ENCODE measurements at places on chromosomes 6 and 20.

DNA sequence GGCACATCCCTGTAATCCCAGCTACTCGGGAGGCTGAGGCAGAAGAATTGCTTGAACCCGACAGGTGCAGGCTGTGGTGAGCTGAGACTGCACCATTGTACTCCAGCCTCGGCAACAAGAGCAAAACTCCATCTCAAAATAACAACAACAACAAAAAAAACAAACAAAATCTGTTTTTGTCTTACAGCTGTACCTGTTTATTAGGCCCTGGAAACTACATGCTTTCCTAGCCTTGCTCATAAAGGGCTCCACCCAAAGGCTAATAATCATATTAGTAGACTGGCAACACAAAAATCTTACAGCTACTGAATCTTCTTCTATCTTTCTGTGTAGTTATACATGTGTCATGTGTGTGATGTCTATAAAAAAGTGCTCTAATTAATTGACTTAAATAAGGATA lies 503.9 kb upstream of the EYS start:
- no peak overlapping the region for H3K27ac ChIP-seq
- no peak for DNase-seq
- H3K4me3 ChIP-seq: no peak overlapping the region

DNA sequence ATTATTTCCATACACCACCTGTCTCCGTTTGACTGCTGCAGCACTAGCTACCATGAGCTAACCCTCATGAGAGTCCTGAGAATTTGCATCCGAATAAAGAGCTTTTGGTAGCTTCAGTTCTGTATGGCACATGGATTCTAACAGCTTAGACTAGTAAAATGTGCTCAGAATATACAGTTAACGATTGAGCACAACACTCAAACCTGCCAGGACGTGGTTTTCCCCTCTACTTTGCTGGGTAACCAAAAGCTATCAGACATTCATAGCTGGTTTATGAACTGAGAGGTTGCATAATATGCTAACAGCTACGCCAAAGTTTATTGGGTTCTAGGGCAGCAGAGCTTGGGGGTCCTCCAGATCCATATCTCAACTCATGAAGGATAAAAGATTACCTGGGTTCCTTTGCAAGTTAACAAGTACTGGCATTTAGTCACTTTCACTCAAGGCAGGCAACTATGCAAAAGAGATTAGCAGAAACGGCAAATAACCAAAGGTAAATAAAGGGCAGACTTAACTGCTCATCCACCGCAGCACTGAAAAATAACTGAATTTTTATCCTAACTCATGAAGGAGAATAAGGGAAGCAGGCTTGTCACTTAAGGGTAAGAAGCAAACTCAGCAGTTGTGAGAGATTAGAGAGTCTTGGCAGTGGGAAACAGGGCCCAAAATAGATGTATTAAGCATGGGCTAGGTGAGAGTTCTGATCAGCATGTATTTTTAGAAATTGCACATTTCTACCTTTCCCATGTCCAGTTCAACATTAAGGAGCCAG lies 29.4 kb downstream of the NUDT3 start:
- H3K36me3 ChIP-seq: peaks cover 3% of the 10 kb centered on the region
- H3K27ac ChIP-seq: no peak overlapping the region
- peaks cover 67% of the 10 kb centered on the region for H3K4me1 ChIP-seq
- no peak overlapping the region for H3K4me3 ChIP-seq

- H3K27ac ChIP-seq: no peak overlapping the region
- H3K27me3 ChIP-seq: no peaks in the 10 kb centered on the region
- H3K4me1 ChIP-seq: peaks cover 4% of the 10 kb centered on the region
- DNase-seq: no peak
Observed at GRCh38 chr6:131222773-131223172, 87.5 kb downstream of the AKAP7 start.

DNA sequence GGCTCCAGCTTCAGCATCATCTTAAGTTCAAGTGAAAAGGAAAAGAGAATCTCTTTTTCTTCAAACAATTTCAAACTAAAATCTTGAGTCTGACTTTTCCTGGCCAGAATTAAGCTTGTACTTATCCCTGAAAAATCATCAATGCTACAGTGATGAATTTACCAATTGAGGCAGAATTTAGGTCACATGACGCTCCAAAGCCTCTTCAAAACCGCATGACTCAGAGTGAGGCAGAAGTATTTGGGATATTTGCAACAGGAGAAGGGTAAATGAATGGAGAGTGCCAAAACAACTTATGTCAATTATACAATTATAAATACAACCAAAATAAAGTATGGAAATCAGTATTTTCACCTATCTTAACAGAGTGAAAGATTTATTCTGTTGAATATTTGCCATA lies 515.5 kb downstream of the COL12A1 start:
- no peak for DNase-seq
- H3K27ac ChIP-seq: no peak overlapping the region
- no peaks in the 10 kb centered on the region for H3K4me1 ChIP-seq
- H3K4me3 ChIP-seq: no peak overlapping the region
- no peaks in the 10 kb centered on the region for H3K27me3 ChIP-seq

Measured in stimulated activated naive B cell treated with anti-CD40 and anti-IgM and Interleukin-4, amounts not matched to agents 10 μg/mL and 1 μg/mL and 100 μg/mL, for 72 hours (primary cell).